ENCODE measurements at places on chromosomes 13 and 19.

GRCh38 chr13:27076421-27076820 is 95.2 kb downstream of the USP12 start:
- no peak for DNase-seq

DNA sequence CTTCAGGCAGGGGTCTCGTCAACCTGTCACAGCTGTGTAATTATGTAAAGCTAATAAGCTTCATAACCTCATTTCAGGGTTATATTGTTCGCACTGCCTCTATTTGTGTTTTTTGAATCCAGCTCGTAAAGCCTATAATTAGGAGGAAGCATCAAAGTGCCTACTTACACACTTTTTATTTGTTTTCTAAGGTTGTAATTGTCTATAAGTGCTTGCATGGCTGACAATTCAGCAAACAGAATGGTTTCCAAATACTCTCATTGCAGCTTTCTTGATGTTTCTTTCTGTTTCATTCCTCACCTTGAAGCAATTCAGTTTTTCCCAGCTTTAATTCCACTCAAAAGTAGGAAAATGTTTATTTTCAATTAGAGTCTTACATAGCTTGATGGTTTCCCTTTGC is 336.3 kb downstream of the HS6ST3 start:
- DNase-seq = no peak

- no peak for DNase-seq
Observed at GRCh38 chr13:71663431-71663830, 203.6 kb downstream of the DACH1 start.

GRCh38 chr19:11856596-11857250 is 8.2 kb downstream of the ZNF439 start:
- DNase-seq = no peak

DNA sequence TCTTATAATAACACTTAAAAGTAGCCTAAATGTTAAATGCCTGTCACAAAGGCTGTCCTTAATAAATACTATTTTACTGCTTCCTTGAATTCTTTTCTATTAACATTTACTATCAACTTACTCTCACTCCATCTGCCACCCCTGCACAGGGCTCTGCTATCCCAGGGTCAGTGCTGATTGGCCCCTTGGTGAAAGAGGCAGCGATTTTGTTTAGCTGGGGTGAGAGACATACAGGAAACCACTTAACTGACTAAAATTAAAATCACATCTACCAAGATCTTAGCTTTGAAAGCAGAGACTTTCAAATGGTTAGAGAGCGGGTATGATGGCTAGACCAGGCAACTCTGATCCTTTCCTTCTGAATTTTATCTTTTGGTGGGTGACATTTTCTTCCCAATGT is 149.9 kb upstream of the HTR2A start:
- DNase-seq = no peak

Measured in activated naive CD4-positive, alpha-beta T cell (primary cell).